ENCODE measurements at places on chromosomes 16 and 17.

DNA sequence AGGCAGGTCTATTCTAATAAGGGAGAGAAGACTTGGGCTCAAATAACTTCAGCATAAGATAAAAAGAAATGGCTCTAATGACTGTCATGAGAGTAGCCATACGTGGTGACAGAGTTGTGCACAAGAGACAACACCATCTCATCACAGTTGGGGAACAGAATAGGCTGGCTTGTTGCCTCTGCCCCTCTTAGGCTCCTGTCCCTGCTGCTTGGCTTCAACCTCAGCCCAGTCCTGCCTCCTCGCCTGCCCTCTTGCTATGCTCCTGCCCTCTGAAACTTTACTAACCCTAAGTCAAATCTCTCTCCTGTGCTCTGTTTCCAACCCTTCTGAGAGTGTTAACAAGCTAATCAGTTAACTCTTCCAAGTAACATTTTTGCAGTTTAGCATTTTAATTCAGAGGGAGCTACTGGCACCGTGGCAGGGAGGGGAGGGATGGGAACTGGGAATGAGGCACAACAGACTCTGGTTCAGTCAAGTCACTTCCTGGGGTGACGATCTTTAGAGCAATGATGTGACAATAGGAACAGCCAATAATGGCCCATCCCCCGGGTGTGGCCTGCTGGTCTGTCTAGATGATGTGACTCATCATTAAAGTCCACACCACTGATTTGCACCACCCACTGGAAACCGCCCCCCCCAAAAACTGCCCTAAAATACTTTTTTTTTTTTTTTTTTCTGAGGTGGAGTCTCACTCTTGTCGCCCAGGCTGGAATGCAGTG is 35.5 kb downstream of the DNAH17 start:
- peak; percentile 20 for DNase-seq

DNA sequence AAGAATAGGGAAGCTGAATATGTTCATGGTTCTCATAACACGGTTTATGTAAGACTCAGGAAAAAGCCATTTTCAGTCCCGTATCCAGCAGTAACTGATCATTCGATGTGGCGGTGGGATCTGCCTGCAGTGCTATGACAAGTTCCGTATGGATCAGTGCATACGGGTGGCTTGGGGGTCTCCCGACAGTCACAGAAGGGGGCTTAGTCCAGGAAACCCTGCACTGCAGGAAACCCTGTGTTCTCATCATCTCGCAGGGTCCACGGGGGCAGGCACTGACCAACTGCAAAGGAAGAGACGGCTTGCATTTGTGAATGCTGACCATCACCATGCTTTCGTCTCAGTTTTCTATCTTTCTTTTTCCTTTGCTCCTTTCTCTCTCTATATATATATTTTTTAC is 7.7 kb downstream of the MTHFSD start:
- DNase-seq: no peak

- DNase-seq: no peak
Observed at GRCh38 chr17:6040504-6040903, 29.7 kb upstream of the WSCD1 start.

GRCh38 chr16:31094088-31094423 is 541 bp downstream of the VKORC1 start:
- no peak for DNase-seq

GRCh38 chr16:15461376-15461775 is 27.0 kb downstream of the BMERB1 start:
- DNase-seq: no peak

- no peak for DNase-seq
Observed at GRCh38 chr17:77230436-77230830, 89.7 kb downstream of the SEC14L1 start.

DNA sequence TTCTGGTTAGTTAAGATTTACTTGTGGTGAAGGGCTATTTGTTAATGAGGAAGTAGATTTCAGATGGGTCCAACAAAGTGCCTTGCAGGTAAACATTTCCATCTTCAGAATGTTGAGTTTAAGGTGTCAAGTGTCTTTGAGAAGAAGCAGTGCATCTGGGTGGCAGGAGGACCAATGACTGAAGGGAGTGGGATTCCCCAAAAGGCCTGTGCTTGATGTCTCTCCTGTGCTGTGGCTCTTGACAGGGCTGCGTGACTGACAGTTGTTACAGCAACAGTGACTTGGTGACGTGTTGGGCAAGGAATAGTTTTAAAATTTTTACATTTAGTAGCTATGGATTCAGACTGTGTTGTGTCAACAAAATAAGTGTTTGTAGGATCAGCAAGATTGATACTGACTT is 149.9 kb downstream of the PHKB start:
- no peak for DNase-seq

GRCh38 chr16:84059111-84059510 is 16.5 kb upstream of the SLC38A8 start:
- DNase-seq: no peak

- no peak for DNase-seq
Observed at GRCh38 chr17:77454242-77455095, 313.7 kb downstream of the SEC14L1 start.

- no peak for DNase-seq
Observed at GRCh38 chr17:67121316-67121891, 77.0 kb downstream of the CACNG1 start.

DNA sequence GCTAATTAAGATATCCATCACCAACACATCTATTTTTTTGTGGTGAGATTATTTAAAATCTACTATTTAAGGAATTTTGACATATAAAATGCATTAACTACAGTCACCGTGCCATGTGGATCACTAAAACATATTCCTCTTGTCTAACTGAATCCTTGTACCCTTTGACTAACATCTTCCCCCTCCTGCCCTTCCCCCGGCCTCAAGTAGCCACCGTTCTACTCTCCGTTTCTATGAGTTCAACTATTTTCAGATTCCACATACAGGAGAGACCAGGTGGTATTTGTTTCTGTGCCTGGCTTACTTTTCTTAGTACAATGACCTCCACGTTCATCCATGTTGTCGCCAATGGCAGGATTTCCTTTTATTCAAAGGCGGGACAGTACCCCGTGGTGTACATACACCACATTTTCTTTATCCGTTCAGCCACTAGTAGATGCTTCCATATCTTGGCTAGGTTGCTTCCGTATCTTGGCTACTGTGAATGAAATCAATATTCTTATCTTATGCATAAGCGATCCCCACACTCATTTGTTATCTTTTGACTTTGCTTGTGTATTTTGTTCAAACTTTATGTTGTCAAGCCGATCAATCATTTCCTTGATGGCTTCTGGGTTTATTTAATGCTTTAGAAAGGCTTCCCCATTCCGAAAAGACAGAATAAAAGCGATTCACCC is 134.7 kb downstream of the KCNJ12 start:
- DNase-seq: peak; percentile 55

DNA sequence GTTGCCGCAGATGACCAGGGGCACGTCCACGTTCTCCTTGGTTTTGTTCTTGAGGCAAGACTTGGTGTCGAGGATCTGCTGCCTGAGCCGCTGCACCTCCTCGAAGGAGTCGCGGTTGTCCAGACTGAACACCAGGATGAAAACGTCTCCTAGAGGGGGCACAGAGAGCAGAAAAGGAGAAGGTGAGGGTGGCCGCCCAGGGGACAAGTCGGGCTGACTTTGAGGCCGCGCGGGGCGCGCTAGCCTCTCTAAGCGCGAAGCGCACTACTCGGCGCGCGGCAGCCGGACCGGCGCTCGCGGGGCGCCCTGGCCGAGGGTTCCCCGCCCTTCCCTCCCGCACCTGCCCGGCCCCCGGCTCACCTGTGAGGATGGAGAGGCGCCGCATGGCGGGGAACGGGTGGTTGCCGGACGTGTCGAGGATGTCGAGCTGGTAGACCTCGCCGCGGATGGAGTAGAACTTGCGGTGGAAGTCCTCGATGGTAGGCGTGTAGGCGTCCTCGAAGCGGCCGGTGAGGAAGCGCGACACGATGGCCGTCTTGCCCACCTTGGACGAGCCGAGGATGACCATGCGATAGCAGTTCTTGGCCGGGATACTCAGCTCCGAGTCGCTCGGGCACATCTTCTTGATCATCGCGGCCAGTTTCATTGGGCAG is 533 bp downstream of the RASD1 start:
- peak; percentile 36 for DNase-seq

DNA sequence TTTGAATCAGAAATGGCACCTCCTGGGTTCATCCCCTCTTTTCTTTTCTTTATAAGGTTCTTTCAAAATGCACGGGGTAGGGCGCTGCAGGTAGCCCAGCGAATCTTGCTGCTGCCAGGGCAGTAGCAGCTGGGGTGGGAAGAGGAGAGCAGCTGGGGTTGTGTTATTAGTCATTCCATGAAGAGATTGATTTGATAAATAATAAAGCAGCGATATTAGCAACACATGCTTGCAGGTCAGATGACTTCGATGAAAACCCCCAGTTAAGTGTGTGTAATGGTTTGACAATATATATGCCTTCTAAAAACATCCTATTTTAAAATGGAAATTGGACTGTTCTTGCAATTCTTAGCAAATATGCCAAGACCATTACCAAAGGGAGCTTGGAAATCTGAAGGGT is 200.7 kb downstream of the CCDC182 start:
- DNase-seq: no peak

- peak; percentile 34 for DNase-seq
Observed at GRCh38 chr16:25134166-25134700, 22.7 kb downstream of the LCMT1 start.

DNA sequence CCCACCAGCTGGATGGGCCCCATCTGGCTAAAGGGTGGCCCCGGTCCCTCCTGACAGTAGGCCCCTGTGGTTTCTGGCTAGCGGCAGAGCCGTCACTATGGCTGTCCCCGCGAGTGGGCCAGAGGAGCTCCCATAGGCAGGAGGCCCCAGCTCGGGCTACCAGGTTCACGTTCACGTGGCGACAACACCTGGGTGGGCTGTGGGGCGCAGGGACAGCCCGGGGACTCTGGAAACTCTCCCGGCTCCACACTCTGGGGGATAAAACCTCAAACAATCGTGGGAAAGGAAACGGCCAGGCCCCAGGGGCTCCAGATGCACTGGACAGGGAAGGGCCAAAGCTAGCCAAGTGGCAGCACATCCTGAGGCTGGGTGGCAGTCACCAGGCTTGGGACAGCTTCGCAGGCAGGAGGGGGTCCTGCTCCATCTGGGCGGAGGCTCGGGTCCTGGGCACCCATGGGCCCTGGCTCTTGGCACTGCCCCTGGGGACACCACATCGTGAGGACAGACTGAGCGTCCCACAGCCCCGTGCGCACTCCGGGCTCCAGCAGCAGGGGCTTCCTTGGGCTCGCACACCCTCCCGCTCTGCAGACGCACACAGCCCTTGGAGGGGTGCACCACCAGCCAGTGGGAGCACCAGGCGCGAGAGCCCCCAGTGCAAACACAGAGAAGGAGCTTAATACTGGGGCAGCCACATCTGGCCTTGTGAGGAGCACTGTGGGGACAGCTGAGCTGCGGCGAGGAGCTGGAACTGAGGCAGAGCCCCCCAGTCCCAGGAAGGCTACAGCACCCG is 4.4 kb downstream of the RNF166 start:
- peak; percentile 38 for DNase-seq

DNA sequence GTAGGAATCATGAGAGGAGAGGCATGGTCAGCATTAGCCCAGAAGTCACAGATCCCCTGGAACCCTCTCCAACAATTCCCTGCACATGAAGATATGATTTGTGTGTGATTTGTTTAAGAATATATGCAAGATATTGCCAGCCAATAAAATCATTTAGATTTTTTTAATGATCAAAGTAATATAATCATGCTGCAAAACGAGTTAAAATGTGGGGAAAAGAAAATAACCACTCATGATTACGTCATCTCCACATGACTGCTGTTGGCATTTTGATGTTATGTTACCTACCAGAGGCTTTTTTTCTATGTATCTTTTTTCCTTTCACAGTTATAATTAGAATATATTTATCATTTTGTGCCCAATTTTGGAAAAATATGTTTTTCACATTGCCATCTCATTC is 22.4 kb downstream of the SLC35G3 start:
- peak; percentile 23 for DNase-seq

DNA sequence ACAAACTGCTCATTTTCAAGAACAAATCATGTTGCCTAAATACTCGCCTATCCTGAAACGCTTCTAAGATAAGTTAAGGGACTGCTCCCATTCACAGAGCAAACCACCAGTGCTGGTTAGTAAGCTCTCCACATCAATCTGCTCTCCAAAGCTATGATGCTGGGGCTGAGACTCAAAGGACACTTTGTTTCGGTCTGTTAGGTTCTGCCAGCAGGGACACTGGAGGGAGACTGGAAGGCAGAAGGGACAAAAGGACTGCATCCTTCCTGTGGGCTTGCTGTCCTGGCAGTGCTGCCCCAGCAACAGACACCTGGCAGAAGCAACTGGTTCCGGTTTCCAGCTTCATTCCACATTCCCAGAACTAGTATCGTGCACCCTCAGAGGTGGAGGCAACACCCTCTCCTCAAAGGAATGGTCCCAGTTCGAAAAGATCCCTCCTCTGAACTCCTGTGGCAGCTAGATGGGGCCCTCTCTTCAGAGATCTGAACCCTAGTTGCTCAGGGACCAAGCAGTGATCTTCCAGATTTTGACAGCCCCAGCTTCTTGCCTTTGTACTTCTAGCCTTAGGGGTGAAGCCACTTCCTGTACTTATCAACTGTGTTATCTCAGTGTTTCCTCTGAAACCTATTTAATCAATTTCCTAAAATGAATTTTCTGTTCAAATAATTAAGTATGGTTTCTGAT is 73.4 kb upstream of the GSG1L start:
- DNase-seq: peak; percentile 42

GRCh38 chr16:84941921-84942320 is 69.4 kb downstream of the ZDHHC7 start:
- DNase-seq: no peak

DNA sequence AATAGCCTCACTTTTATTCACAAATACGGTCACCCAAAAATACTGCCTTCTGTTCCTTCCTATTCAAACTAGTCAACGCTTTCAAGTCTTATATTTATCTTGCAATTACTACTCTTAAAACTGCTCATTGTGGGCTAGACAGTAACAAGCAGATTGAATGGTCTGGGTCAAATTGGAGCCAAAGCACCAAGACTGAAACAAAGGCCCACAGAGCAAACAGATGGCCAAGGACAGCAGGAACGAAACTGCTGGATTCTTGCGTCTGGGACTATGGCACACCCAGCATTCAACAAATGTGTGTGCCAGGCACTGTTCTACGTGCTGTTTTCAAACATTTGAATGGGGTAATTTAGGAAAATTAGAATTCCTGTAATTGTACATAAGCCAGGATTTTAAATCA is 250.1 kb upstream of the PSMD7 start:
- DNase-seq: no peak

DNA sequence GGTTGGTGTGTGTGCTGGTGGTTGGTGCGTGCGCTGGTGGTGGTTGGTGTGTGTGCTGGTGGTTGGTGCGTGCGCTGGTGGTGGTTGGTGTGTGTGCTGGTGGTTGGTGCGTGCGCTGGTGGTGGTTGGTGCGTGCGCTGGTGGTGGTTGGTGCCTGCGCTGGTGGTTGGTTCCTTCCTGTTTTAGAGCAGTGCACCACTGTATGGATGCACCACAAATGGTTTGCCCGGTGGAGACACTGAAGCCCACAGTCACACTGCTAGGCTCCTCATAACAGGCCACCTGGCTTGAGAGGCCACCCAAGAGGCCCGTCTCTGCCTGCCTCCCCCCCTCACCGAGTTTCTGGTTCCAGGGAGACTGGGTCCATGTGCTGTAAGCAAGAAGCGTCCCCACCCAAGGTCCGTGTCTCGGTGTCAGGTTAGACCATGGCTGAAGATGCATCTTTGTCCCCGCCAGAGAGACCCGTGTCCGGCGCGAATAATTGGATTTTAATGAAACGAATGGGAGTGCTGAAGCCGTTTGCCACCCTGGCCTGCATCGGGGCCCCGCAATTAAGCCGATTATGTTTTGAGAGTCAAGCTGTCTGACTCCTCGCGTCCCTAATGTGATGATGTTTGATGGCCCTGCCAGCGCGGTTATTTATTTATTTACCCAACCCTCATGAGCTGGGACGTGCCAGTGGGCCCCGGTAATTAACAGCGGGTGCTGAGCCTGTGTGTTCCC is 161.3 kb upstream of the GSE1 start:
- DNase-seq: no peak

GRCh38 chr16:19365486-19365885 is 52.2 kb upstream of the TMC5 start:
- DNase-seq: no peak
